Right lobe of liver (tissue), 6 donors: ENCODE measurements at places on chromosomes 12 and 14.

DNA sequence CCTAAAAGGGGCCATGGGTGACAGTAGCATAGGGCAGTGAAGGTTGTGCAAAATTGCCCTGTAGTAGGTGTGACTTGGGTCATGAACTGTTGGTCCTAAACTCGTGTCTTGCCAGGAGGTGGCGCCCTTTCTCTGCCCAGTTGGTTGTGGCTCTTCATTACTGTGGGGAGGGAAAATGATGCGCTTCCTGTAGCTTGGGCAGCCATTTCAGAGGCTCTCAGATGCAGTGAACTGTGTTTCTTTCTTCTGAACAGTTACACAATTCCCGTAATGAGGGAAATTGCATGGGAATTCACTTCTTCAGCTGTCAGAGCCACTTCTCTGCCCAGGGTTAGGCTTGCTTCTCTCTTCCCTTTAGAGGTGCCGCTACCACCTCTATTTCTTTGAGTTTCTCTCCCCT, 148.1 kb upstream of the NRXN3 start:
- peak; percentile 49 for DNase-seq

- peak; percentile 33 for DNase-seq
Measured at GRCh38 chr14:35050652-35051051, 4.6 kb downstream of the FAM177A1 start.

GRCh38 chr14:20675669-20676068, 8.7 kb upstream of the RNASE4 start:
- DNase-seq = no peak

DNA sequence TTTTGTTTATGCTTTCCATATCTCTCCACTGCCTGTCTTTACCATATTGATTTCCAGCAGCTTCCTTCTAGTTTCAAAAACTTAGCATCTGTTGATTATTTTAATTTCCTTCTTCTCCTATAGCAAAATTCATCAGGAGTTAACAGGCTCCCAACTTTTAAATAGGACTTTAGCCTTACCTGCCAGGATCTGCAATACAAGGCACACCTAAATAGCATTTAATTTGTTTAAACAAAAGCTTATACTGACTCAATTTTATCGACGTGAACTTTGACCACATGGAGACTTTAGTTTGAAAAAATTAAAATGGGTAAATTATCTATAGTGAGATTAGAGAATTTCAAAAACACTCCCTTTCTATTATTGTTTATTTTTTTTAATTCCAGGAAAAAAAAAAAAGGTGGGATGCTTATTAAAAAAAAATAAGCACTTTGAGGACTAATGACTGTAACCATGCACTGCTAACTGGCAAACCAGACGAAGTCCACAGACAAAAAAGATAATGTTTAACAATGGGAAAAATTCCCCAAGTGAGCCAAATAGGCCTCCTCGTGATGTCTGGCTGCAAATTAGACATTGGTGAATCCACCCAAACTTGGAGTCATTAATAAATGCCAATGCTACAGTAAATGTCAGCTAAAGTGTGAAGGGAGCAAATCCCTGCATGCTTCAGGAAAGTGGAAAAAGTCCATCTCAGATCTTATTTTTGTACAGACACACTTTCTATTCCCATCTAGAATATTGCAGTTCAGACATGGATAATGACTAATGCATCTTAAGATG, 40.7 kb downstream of the RMST start:
- DNase-seq = no peak

DNA sequence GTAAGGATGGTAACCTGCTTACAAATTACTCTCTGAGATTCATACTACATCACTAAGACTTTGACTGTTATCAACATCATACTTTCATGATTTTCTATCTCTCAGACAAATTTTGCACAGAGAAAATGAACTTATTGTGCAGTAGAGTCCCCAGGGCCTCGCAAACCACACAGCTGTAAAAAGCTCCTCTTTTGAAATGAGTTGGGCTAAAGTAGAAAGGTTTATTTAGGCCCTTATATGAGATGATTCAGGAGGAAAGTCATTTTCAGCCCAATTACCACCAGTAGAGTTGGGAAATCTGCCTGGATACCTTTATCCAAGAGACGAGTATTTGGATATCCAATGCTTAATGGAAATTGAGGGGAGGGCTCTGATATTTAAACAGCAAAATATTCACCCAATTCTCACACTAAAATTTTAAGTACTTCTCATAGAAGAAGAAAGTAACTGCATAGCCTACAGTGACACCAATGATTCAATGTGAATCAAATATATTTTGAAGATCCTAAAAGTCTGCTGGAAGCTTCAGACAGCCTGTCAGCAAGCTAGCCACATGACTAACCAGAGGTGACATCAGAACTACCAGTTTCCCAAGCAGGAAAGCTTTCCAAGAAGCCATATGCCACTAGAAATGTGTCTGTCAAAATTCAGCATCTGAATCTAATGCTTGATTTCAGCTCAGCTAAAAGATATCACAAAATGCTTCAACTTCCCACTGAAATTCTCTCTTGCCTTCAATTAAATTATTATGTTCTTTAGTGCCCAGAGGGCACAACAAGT, 190.1 kb upstream of the SYT1 start:
- DNase-seq = no peak

DNA sequence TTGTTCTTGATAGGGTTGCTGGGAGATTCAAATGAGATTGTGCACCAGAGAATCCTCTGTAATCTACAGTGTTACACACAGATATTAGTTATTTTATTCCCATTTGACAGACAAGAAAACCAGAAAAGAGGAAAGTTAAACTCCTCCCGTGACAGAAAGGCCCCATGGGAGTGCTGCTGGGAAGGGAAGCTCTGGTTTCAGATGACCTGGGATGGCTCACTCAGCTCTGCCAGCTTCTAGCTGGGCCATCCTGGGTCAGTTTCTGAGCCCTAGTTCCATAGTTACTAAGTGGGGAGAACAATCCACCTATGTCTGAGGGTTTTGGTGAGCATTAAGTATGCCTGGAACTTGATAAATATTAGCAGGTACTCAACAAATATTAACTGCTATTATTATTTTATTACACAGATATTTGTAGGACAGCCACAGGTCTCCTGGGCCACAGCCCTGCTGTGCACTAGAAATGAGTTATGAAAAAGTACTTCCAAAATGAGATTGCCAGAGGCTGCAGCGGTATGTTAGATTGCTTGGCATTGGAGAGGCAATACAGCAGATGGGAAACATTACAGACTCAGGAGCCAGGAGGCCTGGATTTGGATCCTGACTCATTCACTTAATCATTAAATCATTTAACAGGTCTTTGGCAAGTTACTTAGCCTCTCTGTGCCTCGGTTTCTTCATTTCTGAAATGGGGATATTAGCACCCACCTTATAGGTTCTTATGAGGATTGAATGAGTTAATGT, 47.1 kb upstream of the STON2 start:
- DNase-seq = no peak

DNA sequence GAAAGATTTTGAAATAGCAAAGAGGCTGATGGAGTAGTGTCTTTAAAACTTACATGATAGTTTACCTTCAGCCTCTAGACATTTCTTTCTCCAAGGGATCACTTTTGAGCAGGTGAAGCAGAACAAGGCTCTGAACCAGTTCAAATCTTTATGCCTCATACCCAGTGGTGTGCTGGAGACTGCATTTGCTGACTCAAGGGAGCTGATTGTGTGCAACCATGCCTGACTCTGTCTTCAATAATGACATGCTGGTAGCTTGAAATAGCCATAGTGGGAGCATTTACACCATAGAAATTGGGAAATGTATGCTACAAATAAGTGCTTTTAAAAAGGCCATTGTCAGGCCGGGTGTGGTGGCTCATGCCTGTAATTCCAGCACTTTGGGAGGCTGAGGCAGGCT, 482.0 kb downstream of the TMTC2 start:
- no peak for DNase-seq

- no peak for DNase-seq
Measured at GRCh38 chr14:68293404-68293803, 473.8 kb downstream of the RAD51B start.

DNA sequence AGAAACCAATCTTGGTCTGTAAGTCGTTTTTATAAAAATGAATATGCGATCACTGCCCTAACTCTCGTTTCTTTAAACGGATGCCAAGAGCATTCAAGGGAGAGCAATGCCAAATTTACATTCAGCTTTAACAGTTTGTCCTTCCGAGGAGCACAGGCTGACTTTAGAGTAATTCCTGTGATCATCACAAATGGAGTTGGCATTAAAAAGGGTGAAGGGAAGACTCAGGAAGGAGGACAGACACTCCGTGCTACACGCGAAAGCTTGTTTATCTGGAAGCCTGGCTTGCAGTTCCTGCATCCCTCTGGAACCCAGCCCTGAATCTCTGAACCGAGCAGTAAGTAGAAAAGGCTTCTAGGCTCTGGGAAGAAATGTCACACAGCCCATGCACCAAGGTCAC, 78.4 kb downstream of the PAPOLA start:
- DNase-seq = no peak

- DNase-seq = no peak
Measured at GRCh38 chr14:37411079-37411735, 183.8 kb downstream of the FOXA1 start.

GRCh38 chr12:5343711-5344110, 88.2 kb upstream of the NTF3 start:
- DNase-seq = no peak

- peak; percentile 49 for DNase-seq
Measured at GRCh38 chr12:119060847-119061796, 79.8 kb downstream of the SRRM4 start.

GRCh38 chr12:131795064-131795463, 33.1 kb upstream of the MMP17 start:
- no peak for DNase-seq

DNA sequence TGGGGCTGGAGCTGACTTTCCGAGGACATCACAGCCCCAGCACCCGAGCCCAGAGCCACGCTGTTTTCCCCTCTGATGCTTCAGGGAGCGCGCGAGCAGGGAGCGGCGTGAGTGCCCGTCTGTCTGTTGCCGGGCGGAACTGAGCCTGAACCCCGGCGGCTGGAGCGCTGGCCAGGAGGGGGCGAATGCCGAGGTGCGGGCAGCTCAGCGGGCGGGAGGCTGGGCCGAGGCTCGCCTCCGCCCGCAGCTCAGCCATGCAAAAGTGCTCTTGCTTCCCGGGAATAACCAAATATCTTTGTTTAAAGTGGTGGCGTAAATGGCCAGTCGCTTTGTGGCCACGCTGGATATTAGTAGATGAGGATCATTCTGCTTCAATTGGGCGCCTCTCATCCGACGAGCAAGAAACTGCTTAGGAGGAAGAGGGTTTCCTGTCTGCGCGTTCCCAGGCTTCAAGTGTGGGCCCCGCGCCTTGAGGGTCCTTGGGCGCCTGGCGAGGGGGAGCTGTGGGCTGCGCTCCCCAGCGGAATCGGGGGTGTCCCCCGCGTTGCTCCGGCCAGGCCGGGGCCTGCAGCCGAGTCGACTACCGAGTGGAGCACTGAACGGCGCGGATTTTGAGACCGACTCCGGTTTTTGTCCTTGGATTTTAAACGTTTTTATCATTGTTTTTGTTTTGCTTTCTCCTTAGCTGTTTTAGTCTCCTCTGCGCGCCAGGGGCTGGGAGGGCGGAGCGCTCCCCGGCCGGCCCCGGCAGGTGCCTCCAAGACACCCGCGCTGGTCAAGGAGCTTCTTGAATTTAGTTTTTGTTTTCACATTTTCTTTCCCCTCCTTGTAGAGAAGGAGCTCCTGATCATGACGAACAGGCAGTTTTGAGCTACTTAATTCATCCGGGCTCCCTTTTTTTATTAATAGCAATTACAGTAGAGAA, 831 bp upstream of the NKX2-1 start:
- peak; percentile 60 for DNase-seq

GRCh38 chr12:70645494-70646317, 8.5 kb upstream of the PTPRB start:
- DNase-seq = no peak

DNA sequence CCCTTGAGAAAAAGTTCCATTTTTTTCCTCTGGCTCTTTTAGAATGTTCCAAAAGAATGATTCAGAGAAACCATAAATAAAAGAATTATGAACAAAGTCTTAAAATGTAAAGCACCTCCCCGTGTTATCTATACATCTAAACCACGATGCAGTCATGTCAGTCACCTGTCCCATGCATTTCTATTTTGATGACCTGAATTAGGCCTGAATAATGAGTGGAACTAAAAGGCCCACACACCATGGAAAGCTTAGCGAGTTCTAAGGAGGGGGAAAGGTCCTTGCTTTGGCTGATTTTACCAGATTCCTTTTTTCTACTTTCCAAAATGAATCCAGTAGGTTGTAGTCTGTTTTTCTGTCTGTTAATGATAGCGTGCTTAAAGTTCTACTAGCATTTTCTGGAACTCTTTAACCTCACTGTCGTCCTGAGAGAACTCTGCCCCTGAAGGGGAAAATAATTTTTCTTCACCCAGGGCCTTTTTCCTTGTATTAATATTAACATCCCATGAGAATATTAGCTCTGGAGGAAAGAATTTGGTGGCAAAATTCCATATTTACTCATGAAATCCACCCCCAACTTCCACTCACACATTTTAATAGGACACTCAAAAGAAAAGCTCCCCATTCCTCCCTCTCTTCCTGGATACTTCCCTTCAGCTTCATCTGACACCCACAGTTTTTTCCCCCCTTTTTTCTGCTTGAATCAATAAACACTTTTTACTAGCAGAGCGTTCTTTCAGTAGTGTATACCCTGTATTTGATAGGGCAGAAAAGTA, 266.3 kb upstream of the DIO2 start:
- no peak for DNase-seq

DNA sequence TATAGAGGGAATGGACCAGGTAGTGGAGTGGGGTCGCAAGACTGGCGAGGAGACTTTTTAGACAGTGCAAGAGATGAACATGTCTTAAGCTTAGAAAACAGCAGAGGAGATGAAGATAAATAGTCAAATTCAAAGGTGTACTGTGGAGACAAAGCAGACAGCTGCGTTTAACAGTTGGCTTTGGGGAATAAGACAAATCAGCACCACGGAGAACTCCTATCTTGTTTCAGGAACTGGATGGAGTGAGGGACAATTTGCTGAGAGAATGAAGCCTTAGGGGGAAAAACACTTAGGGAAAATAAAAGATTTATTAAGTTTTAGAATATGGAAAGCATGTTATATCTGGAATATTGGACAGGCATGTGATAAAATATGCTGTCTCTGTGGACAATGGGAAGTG, 458.8 kb downstream of the GLT1D1 start:
- DNase-seq = no peak

DNA sequence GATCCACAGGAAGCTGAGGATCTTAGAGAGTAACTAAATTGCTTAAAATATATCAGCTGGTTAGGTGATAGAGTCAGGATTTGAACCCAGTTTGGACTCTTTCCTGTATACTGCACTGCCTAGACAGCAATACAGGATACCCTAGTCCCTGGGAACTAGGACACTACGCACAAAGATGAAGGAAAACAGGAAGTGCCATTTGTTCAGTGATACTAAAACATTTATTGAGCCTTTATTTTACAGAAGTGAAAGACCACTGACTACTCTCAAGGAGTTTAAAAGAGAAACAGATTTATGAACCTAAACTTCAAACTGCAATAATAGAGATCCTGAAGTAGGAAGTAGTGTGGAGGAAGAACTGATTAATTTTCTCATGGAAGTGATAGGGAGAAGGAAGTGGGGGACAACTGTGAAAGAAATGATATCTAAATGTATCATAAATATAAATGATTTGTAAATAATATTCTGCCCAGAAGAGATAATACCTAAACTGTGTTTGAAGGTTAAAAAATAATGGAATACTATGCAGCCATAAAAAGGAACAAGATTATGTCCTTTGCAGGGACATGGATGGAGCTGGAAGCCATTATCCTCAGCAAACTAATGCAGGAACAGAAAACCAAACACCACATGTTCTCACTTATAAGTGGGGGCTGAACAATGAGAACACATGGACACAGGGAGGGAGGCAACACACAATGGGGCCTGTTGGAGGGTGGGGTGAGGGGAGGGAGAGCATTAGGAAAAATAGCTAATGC, 18.2 kb downstream of the MSRB3 start:
- no peak for DNase-seq
